NCI-H1436 treated with DMSO at 0.1 percent for 48 hours (cell line): ENCODE measurements at places on chromosomes 11 and 22.

- no peak for DNase-seq
Measured at GRCh38 chr22:43385770-43386641, 25.8 kb upstream of the MPPED1 start.

DNA sequence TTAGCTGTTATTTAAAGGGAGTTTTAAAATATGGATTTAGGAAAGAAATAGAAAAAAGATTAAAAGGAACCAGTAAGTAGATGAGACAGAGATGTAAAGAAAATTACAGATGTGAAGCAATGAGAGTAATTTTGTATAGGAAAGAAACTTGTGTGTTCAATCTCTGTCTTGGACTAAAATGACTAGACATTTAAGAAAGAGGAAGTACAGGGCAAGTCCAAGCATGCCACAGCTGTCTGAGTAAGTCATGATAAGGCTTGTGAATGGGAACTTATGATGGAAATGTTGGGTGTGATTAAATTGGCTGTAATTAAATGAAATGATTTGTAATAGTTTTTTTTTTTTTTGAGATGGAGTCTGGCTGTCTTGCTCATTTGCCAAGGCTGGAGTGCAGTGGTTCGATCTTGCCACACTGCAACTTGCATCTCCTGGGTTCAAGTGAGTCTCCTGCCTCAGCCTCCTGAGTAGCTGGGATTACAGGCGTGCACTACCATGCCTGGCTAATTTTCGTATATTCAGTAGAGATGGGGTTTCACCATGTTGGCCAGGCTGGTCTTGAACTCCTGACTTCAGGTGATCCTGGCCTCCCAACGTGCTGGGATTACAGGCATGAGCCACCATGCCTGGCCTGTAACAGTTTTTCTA, 5.9 kb upstream of the ACY3 start:
- DNase-seq: no peak

- no peak for DNase-seq
Measured at GRCh38 chr11:65071907-65072630, 11.8 kb downstream of the CDCA5 start.

DNA sequence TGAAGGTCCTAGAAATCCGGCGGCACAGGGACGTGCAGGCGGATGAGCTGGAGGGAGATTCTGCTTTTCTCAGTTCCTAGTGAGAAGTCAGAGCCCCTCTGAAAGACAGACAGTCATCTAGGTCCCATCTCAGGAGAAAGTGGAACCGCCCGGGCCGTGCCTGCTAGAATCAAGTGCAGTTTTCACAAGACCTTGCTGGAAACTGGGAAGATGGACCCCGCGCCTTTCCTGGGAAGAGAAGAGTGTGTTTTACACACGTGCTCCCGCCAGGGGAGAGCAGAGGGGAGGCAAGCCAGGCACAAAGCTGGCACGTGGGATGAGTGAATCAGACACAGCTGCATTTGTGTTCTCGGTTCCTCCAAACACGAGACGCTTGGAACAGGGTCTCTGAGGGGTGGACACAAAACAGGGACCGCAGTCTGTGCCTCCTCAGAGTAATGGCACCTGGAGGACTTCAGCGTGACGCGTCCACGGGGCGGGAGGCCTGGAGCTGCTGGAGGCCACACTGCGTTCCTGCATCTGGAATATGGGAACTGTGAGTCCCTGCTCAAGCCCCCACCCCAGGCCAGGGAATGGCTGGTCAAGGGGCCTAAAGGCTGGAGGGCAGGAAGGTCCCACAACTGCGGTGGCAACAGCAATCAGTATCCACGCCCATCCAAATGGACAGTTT, 218.3 kb downstream of the BRD1 start:
- DNase-seq: no peak

DNA sequence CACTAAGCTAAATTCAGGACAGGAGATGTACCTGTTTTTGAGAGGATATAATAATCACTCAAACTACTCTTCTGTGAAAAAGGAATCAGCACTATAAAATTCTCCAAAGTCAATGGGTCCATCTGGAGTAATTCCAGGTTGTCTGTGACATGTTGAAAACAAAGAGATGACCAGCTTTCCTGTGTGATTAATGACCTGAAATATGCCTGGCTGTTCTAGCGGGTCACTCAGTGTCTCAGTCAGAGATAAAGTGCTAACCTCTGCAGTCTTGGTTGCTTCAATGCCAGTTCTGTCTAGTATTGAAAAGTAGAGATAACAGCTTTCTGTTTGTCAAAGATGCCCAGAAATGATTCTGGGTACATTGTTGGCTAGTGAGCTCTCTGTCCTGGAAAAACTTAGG, 722.6 kb upstream of the TENM4 start:
- DNase-seq: no peak

DNA sequence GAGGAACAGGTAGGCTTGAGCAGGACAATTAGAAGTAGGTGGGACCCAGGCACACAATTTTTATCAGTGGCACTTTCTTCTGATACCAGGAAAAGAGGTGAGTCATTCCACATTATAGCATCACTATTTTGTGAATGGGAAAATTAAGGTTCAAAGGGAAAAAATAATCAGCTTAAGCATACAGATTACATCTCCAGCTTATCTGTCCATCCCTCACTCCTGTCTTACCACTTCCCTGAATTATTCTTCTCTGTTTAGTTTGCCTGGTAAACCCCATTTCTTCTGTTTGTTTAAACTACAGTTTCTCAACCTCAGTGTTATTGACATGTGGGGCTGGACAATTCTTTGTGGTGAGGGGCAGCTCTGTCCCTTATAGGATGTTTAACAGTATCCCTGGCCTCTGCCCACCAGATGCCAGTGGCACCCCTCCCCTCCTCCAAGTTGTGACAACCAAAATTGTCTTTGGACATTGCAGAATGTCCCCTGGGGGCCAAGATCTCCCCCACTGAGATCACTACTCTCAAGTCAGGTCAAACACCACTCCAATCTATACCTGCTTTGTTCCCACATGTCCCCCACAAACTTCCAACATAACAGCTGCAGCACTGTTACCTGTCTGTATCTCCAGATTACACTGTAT, 8.5 kb upstream of the XBP1 start:
- DNase-seq: no peak

GRCh38 chr22:44685384-44686056, 16.5 kb upstream of the PRR5 start:
- DNase-seq: no peak

DNA sequence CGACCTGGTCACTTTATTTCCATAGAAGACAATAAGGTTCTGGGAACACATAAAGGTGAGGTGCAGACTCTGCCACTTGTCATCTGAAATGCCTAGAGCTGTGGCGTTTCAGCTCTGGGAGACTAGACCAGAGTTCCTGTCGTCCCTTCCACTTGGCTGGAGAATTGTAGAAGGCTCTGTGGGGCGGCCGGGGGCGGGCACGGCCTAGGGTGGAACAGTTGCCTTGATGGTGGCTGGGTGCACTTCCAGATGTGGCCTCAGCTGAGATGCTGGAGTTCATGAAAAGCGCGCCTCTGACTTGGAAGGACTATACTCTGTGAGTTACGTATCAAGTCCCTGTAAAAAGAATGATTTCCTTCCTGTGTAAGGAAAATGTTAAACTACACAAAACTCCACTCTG, 16.8 kb downstream of the TRMU start:
- no peak for DNase-seq

GRCh38 chr22:45101515-45102227, 62.1 kb upstream of the NUP50 start:
- DNase-seq: peak; percentile 52

GRCh38 chr11:68704887-68705286, 20.5 kb downstream of the GAL start:
- no peak for DNase-seq

- DNase-seq: no peak
Measured at GRCh38 chr11:123560006-123560405, 94.4 kb downstream of the SCN3B start.

- DNase-seq: no peak
Measured at GRCh38 chr11:35515224-35515623, 10.2 kb downstream of the PAMR1 start.

- no peak for DNase-seq
Measured at GRCh38 chr11:20489948-20490347, 102.4 kb downstream of the PRMT3 start.

DNA sequence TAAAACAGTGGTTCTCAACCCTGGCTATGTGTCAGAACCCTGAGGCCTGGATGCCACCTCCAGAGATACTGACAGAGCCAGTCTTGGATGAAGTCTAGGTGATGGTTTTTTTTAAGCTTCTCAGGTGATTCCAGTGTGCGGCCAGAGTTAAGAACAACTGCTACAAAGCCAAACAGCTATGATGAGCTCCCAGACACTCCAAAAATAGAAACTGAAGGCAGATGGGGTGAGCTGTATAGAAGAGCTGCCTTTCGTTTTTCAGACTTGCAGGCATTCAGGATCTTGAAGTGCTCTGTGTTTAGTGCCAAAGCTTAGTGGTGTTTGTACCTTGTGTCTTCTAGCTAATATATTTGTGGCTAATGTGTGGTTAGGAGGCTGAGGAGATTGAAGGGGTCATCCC, 14.2 kb downstream of the SCUBE2 start:
- no peak for DNase-seq

GRCh38 chr11:102833731-102834130, 9.7 kb downstream of the MMP3 start:
- no peak for DNase-seq

DNA sequence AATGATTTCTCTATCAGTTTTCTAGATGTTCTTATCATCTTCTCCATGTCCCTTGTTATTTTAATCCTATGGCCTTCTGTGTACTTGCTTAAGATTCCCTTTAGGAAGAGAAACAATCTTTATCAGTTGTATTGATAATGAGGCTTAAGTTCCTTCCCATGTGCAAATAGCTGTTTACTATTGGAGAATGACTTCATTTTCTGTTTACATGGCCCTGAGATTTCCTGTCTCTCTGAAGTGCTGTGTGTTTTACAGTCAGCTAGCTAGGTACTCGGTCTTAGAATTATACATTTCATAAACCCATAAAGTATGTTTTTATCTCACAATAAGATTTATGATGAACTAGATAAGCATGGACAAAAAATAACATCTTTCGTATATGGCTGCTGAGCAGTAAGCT, 67.5 kb upstream of the CCDC179 start:
- DNase-seq: no peak

- no peak for DNase-seq
Measured at GRCh38 chr11:130212431-130212961, 52.9 kb downstream of the ST14 start.

- DNase-seq: no peak
Measured at GRCh38 chr11:86182976-86183584, 61.5 kb upstream of the EED start.

- DNase-seq: no peak
Measured at GRCh38 chr11:8221917-8222495, 41.7 kb downstream of the LMO1 start.

DNA sequence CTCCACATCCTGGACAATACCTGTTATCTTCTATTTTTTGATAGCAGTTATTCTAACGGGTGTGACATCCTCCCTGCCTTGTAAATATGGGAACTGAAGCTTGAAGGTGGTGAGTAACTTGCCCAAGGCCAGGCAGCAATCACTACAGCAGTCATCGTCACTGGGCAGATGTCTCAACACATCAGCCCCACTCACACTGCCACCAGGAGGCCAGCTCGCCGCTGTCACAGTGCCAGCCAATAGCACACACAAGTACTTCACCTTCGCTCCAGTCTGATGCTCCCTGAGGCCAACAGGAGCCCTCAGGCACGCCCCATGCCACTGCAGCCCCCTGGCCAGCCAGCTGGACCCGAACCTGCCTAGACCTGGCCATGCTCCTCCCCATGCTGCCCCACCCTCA, 4.9 kb upstream of the TTLL1 start:
- no peak for DNase-seq

DNA sequence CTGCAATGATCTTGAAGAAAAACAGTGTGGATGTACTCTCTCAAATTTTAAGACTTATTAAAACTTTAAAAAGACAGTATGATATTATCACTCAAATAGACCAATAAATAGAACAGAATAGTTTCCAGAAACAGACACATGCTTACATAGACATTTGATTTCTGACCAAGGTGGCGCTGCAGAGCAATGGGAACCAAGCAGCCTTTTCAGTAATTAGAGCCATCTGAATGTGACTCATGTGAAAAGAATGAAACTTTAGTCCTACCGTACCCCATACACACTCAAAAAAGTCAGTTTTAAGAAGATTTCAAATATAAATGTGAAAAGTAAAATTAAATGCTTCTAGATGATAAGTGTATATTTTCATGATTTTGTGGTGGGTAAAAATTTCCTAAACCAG, 74.2 kb upstream of the MS4A8 start:
- no peak for DNase-seq
